ENCODE measurements at places on chromosomes 5 and 9. TPM values are rescaled to one million over a fixed set of nuclear protein-coding genes. Genes with fewer than 3 reads are reported as not detected.

The LRRTM2 gene
- 0.07 TPM for polyA plus RNA-seq

The PCDHB12 gene
- polyA plus RNA-seq = 0.13 TPM

The SPATA31D4 gene
- not detected for polyA plus RNA-seq

The ITGA2 gene
- polyA plus RNA-seq = 5.3 TPM

The DEPDC1B gene
- 6.8 TPM for polyA plus RNA-seq

The ATP10B gene
- polyA plus RNA-seq = not detected

The PAPPA gene
- polyA plus RNA-seq = 39.9 TPM

The PCDHB4 gene
- 0.02 TPM for polyA plus RNA-seq

The SCGB3A2 gene
- polyA plus RNA-seq = not detected

The CEP78 gene
- polyA plus RNA-seq = 4.5 TPM

The FOXD4L3 gene
- polyA plus RNA-seq = not detected

The MARCOL gene
- not detected for polyA plus RNA-seq

The IFNB1 gene
- polyA plus RNA-seq = not detected

The CCL28 gene
- polyA plus RNA-seq = 0.29 TPM

The QRFP gene
- not detected for polyA plus RNA-seq

The ZNF462 gene
- 3.5 TPM for polyA plus RNA-seq

The FIBCD1 gene
- polyA plus RNA-seq = 1.4 TPM

The SPINK6 gene
- not detected for polyA plus RNA-seq

The CCDC187 gene
- not detected for polyA plus RNA-seq

The CCDC152 gene
- 0.91 TPM for polyA plus RNA-seq

The HTR4 gene
- polyA plus RNA-seq = not detected

The ARL14EPL gene
- not detected for polyA plus RNA-seq

The FGF10 gene
- not detected for polyA plus RNA-seq

The OR13C8 gene
- not detected for polyA plus RNA-seq

The CDC26 gene
- 11.1 TPM for polyA plus RNA-seq

The CER1 gene
- polyA plus RNA-seq = not detected

The CCDC192 gene
- polyA plus RNA-seq = not detected

The SPAG8 gene
- polyA plus RNA-seq = 0.50 TPM

The SLCO6A1 gene
- not detected for polyA plus RNA-seq

The PCDH12 gene
- polyA plus RNA-seq = not detected

The FAM120AOS gene
- 51.6 TPM for polyA plus RNA-seq

The NIPAL4 gene
- 2.2 TPM for polyA plus RNA-seq

The PCDHGA12 gene
- 7.9 TPM for polyA plus RNA-seq

The KCNIP1 gene
- not detected for polyA plus RNA-seq

The FOXI1 gene
- not detected for polyA plus RNA-seq

The STC2 gene
- 168 TPM for polyA plus RNA-seq

The WDR38 gene
- polyA plus RNA-seq = not detected

The IL13 gene
- not detected for polyA plus RNA-seq

The FAM78A gene
- 0.37 TPM for polyA plus RNA-seq

The CCDC69 gene
- polyA plus RNA-seq = 0.93 TPM

All from BJ (cell line).